ENCODE measurements at places on chromosomes 2 and 18.
A peak's percentile ranks its signal among the peaks of the same experiment; 100 is the strongest.

- DNase-seq: no peak
Measured at GRCh38 chr2:2026252-2026831, 282.0 kb upstream of the PXDN start.

GRCh38 chr18:35745814-35746213, 164.3 kb downstream of the GALNT1 start:
- DNase-seq: no peak

- DNase-seq: no peak
Measured at GRCh38 chr2:71930049-71930681, 217.5 kb downstream of the CYP26B1 start.

- DNase-seq: no peak
Measured at GRCh38 chr2:196589419-196589818, 50.1 kb upstream of the CCDC150 start.

DNA sequence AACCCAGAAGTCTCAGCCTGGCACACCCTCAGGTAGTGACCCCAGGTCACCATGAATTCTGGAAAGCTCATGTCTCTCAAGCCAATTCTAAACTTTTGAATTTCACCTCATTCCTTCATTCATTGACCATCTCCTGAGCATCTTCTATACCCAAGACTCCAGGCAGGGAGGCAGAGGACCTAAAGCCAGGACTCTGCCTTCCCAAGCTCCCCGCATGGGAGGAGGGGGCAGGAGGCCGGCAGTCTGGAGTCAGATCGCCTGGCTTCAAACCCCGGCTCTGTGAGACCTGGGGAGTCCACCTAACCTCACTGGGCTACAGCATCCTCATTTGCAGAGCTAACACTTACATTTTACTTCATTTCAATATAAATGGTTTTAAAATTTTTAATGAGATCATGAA, 59.0 kb downstream of the SMAD7 start:
- DNase-seq: no peak

DNA sequence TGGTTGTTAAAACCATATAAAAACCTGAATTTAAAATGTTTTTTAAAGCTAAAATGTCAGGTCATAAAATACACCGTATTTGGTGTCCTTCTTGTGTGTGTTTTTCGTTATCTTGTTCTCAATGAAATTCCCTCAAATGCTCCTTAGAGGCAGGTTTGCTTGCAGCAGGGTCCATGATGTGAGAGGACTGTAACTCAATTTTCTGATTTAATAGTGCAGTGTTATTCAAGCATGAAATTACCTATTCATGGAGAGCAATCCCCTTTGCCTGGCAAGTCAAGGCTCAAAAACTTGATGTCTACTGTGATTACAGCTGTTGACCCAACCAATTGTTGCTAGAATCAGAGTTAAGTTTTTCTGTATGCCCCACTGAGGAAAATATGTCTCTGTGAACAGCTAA, 318.2 kb downstream of the GALNT13 start:
- no peak for DNase-seq

- no peak for DNase-seq
Measured at GRCh38 chr2:233142355-233142897, 82.3 kb downstream of the INPP5D start.

- DNase-seq: no peak
Measured at GRCh38 chr2:218867900-218868299, 8.3 kb downstream of the WNT6 start.

DNA sequence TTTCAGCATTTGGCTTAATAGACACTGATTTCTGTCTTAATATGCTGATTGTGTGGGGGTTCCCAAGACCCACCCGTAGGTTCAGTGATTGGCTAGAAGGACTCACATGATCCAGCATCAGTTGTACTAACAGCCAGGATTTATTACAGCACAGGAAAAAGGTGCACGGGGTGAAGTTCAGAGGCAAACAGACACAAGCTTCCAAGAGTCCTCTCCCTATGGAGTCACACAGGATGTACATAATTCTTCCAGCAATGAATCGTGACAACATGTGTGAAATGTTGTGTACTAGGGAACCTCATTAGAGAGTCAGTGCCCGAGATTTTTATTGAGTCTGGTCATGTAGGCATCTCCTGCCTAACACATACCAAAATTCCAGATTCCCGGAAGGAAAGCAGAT, 52.8 kb downstream of the GALNT1 start:
- DNase-seq: no peak

DNA sequence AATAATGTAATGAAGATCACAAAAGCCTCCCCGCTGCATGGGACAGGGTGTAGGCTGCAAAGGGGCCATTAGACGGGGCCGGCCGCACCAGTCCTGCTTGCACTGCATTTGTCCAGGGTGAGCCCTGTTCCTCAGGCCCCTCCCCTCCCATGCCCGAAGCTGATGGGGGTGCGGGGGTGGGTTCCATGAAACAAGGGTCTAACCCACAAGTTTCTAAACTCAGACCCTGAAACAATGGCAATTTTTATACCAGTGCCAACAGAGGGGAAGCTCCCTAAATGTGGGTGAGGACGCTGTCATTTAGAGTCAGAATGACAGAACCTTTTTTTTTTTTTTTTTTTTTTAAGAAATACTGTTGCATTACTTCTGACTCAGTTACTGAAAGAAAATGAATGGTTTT, 39.7 kb downstream of the HS6ST1 start:
- DNase-seq: no peak

DNA sequence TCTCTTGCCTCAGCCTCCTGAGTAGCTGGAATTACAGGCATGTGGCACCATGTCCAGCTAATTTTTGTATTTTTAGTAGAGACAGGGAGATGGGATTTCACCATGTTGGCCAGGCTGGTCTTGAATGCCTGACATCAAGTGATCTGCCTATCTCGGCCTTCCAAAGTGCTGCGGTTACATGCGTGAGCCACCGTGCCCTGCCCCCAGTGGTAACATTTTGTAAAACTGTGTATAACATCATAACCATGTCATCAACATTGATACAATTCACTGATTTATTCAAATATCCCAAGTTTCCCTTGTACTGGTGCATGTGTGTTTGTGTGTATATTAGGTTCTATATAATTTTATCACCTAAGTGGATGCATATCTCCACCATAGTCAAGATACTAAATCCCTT, 70.0 kb downstream of the PDCL3 start:
- DNase-seq: no peak

DNA sequence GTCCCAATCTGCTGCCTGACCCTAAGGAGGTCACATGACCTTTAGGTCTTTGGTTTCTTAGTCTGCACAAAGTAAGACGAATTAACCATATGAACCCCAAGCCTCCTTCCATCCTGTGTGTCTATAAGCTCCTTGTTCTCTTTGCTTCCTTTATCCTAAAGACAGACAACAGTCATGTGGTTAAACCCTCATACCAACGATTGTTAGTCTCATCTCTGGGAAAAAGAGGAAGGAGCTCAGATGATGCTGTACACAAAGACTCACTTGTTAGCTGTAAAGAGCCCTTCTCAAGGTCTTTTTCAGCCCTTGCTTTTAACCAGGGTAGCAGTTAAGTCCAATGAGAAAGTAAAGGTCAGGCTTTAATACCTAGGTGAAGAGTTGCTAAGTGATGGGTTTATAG, 443.7 kb downstream of the TNS1 start:
- DNase-seq: no peak

DNA sequence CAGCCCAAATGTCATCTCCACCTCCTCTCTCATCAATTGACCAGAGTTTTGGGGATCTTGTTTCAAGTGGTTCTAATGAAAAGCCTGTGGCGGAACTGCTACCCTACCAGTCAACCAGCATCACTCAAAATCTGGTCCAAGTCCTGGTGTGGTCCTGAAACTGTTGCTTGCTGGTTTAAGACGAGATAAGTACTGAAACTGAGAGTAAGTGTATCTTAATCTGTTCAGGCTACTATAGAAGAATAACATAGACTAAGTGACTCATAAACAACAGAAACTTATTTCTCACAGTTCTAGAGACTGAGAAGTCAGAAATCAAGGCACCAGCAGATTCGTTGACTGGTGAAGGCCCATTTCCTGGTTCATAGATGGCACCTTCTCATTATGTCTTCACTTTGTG, 879 bp upstream of the GALNT5 start:
- no peak for DNase-seq

DNA sequence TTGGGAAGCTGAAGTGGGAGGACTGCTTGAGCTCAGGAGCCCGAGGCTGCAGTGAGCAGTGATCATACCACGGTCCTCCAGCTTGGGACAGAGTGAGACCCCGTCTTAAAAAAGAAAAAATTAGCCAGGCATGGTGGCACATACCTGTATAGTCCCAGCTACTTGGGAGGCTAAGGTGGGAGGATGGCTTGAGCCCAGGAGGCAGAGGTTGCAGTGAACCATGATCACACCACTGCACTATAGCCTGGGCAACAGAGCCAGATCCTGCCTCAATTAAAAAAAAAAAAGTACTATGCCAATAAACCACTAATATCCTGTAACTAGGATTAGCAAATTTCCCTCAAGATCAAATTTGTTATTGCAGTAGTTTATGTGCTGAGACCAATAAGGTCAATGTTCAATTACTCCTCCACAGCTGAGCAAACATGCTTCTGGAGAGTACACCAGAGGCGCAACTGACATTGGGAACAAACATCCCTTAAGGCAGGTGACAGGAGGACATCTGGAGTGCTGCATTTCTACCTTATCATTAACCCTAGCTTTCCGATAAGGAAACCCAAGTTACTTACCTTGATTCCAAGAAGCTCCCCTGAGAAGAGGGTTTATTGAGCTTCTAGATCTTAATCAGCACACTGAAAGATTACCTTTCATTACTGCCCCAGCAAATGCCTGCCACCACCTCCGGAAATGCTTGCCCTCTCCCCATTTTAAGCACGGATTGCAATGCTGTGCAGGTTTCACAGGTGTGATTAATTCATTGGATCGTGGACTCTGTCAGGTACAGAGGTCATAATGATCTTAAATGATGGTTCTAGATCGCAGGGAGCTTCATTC, 26.2 kb downstream of the MGAT4A start:
- DNase-seq: no peak

GRCh38 chr2:230654057-230654456, 58.6 kb upstream of the CAB39 start:
- DNase-seq: no peak

DNA sequence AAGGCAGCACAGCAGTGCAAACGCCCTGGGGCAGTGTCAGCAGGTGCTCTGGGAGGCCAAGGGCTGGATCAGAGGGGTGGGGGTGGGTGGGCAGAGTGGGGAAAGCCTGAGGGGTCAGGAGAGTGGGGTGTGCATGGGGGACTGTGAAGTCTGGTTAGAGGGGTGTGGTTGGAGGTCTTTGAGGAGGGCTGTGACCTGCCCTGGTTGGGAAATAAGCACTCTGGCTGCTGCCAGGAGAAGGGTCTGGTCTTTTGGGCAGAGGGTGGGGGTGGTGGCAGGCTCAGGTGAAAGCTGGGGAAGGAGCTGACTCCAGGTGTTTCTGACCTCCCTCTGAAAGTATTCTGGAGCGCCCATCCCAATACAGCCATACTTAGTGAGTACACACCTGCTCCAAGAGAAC, 4.2 kb downstream of the ALPI start:
- no peak for DNase-seq

DNA sequence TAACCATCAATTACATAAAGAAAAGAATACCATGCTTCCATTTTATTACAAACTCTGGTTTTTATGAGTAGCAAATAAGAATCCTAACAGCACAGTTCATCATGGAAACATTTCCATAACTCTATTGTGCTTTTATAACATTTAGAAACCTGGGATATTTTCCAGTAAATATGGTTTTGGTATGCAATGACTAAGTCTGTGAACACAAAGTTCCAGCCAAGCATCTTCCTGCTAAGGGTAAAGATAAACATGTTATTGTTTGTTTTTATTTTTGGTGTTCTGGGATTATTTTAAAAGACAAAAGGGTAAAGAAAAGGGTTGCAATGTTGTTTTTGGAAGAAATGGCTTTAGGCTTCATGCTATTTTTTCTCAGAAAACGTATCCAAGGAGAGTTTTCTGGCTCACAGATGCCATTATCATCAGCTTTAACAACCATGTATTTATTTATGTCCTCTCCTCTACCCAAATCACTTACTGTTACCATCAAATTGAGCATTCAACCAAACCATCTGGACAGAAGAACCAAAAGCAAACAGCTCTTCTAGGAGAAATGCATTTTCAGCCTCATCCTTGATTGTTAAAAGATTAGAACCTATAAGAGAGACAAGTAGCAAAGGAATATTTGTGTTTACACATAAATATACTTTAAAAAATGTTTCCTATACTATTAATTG, 116.0 kb downstream of the PLA2R1 start:
- peak; percentile 42 for DNase-seq

- DNase-seq: no peak
Measured at GRCh38 chr2:120999377-121000097, 263.9 kb downstream of the GLI2 start.

DNA sequence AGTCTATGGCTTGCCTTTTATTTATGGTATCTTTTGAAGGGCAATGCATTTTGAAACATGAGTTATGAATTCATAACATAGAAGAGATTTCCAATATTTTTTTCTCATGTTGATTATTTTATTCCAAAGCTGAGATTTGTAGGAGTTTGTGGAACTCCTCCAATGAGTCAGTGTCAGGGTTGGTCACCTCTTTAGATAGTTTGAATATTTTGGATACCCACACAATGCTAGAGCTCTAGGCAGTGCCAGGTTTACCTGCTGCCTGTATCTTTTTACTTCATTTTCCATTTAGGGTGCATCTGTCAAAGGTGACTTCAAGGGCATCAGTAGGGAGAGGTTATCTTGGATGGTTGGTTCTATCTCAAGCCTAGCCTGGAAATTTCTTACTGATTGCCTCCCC, 152.7 kb downstream of the CERS6 start:
- DNase-seq: no peak

DNA sequence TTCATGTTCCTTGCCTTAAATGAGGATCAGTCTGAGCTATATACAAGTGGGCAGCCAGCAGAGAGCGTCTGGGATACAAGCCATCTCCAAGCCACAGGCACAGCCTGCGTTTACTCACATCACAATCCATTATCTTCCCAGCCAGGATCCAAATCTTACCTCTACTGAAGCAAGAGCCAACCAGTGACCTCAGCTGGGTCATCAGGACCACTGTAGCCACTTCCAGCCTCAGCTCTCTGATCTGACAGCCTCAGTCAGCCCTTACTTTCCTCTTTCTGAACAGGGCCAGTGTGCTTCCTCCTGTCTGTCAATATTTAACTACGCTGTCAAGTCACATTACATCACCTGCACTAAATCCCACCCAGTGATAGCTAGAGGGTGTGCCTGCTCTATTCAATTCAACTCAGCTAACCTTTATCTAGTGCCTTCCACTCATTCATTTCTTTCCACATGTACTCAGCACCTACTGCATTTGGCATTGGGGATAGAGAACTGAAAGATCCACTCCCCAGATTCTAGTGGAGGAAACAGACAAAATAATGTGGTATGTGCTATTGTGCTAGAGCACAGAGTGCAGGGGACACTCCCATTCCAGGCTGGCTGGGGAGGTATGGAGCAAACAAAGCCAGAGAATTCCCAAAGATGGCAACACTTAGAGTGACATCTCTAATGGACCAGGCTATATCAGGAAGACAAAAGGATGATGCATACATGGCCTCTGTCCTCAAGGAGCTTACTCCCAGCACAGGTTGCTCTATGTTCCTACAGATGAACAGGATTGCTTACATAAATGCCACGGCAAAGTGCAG, 146.5 kb downstream of the NCKAP5 start:
- DNase-seq: no peak

- DNase-seq: no peak
Measured at GRCh38 chr2:60297296-60298005, 256.0 kb downstream of the BCL11A start.

All from NCI-H1930 (cell line).